ENCODE measurements at places on chromosomes 3 and 15.

- no peak for DNase-seq
These were observed 3.3 kb downstream of the MSL2 start for GRCh38 chr3:136192831-136193230.

DNA sequence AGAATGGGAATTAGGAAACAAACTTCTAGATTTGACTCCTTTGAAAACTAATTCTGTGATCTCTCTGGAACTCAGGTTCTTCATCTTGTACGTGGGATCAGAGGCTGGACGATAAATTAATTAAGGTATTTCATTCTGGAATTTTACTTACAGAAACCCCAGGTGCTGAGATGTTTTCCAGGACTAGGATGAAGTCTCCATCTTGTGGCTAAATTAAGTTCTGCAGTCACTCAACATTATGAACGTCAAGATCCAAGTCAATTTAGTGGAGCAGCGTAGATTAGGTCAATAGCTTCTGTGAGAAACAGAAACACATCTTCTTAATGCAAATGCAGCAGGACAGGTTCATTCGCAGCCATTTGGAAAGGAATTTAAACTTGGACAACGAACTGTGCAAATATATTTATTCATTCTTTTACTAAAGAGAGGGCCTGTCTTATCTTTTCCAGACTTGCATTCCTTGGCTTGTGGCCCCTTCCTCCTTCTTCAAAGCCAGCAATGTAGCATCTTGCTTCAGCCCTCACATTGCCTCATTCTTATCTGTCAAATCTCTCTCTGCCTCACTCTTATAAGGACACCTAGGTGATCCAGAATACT is 26.7 kb upstream of the TMC3 start:
- DNase-seq = peak; percentile 9

DNA sequence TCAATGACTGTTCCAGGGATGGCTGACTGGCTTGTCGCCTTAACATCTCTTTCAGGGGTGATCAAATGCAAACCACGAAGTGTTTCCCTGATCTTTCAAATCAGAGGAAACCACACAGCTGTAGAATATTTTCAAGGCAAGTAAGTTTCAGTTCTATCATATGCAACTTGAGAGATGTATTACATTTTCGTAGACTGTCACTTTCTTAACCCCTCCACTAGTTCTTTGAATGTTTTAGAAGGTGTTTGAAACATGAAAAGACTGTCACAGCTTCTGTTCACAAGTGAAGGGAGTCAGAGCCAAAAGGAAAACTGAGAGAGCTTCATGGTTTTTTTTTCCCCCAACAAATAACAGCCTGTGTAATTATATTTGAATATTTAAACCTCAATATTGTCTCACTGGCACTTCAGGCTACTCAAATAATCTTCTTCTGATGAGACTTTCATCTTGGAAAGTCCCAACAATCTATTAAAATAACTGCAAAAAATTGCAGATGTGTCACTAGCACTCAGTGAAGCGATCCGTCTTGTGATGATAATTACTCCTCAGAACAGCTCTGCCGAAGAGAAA is 25.9 kb upstream of the CAPN7 start:
- DNase-seq = peak; percentile 12

GRCh38 chr3:186502138-186502948 is 41.8 kb downstream of the CRYGS start:
- no peak for DNase-seq

DNA sequence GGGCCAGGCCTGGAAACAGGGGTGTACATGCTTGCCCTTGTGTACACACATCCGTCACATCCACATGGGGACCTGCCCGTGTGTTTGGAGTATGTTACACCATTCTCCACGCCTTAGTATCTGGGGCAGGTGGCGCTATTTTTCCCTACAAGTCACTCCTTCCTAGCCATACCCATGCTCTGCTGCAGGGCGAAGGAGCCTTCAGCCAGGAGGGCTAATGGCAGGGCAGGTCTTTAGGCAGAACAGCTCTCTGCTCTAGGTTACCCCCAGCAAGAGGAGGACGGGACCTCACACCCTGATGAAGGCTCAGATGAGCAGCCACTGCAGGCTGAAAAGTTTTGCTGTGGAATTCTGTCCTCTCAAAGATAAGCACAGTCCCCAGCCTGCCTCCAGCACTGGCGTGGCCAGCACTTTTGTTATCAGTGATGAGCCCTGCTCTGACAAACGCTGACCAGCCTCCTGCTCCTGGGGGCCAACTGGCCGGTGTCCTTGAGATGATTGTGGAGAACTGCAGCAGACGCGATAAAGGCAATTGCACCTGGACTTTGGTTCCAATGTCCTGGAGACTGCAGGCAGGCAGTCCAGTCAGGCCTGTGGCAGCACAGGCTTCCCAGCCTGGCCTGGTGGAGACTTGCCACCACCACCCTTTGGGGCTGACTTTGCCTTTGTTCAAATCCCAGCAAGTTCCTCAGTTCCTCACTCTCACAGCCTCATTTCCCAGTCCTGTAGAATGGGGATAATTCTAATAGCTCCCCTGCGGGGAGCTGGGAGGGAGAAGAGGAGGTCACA is 19.8 kb upstream of the PIGZ start:
- no peak for DNase-seq

DNA sequence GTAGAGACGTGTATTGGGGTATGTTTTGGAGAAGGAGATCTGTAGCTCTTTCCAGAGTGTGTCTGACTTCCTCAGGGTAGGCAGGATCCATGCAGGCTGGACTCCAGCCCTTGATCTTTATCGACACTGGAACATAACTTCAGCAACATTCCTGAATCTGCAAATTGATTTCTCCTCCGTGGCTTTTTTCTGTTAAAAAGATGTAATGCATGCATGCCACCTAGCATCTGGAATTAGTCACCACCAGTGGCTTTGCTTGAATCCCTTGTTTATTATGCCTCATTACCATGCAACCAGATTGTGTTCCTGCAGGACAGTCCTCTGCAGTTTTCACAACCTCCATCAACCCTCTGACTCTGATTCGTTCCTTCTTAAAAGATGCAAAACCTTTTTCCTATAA is 86.1 kb downstream of the CCNL1 start:
- DNase-seq = no peak

DNA sequence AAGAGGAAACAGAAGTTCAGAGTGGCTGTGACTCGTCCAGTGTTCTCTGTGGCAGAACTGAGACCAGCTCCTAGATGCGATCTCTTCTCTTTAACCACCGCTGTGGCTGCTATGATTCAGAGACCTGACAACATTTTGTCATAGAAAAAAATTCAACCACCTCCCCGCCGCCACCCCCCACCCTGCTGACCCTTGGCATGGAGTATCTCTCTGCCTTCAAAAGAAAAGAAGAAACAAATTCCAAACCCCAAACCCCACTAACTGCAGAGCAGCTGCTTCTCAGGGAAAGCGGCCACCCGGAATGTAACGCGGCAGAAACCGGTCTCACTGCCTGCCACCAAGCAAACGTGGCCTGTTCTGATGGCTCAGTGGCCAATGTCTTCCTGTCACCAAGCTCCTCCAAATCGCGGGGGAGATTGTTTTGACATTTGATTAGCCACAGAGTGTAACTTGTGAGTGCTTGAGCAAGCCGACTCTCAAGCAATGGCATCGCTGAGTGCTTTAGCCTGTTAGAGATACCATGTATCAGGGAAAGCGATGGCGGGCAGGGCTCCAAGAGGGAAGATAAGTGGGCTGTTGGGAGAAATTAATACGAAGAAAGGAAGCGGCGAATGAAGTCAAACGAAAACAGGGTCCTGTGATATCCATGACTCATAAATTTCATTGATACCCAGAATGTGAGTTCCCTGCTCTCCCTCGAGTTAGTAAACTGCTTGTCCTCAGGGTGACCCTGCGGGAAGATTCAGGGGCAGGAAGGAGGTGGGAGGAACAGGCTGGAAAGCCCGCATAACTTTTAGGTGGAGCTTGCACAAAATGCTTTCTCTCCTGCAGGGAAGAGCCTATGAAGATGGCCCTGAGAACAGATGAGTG is 44.8 kb upstream of the TLE3 start:
- DNase-seq = no peak

DNA sequence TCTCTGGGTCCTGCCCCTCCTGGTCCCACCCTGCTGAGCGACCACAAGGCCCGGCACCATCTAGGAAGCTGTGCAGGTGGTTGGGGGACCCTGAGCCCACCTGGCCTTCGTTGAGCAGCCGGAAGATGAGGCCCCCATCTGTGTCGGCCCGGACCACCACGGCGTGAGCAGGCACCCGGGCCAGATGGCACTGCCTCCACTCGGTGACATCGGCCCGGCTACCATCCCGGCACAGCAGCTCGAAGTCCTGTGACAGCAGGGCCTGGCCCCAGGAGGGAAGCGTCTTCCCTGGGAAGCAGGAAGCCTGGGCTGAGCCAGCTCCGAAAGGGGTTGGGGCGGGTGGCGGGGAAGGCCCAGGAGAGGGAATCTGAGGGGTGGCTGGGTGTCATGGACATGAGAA is 12.6 kb downstream of the MELTF start:
- no peak for DNase-seq

GRCh38 chr3:15207836-15208504 is 1.9 kb downstream of the CAPN7 start:
- DNase-seq = no peak

DNA sequence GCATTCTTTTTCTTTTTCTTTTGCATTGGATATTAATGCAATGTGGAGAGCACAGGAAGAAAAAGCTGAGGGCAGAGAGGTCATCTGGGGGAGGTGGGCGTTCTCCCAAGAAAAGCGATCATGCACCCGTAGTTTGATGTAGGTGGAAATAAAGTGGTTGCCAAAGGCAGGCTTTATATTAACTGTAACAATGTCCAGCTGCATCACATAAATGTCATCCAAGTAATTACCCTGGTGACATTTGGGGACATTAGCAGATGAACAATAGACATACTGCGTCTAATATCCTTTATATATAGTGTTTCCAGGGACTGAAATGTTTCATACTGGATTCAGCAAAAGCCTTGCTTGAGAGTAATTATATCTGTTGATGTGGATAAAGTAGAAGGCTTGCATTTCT is 135.5 kb downstream of the CNTN6 start:
- no peak for DNase-seq

- DNase-seq = no peak
These were observed 121.5 kb upstream of the TSC22D2 start for GRCh38 chr3:150286390-150287147.

DNA sequence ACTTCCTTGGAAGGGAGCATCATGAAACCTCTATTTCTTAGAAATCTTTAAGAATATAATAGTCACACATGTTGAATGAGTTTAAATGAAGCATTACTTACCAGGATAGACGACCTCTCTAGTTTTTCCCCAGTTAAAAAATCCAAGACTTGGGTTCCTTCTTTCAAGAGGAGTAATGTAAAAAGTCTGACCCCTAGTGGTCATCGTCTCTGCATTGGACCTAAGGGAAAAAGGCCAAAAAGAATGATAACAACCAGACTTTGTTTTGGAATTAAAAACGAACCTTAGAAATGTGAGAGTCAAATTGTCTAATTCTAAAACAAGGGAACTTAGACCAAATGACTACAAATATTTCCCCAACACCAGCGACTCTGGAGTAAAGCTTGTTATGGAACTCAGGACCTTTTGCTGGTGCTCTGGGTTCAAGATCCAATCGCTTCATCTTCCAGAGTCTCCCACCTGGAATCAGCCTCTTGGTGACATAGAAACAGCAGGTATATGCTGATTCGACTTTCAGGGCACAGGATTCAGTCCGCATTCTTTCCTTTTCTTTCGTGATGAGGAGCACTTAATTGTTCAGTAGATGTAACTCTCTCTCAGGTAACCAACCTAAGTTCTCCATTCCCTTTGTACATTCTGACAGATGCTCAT is 214.8 kb upstream of the TPRG1 start:
- DNase-seq = peak; percentile 36

DNA sequence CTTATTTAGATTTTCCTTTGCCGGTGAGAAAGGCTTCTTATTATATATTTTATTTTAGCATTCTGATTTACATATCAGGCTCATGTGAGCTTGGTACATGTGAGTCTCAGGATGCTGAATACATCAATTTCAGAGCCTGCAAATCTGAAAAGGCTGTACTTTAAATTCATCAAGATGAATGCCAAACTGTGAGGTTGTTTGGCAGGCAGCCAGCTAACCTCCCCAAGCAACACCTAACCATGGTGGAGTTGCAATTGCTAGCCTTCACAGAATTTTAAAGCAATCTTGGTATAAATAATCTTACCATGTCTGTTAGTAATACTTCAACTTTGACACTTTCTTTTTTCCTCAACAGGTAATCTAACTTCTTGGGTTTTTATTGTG is 252.5 kb downstream of the CDIN1 start:
- DNase-seq = no peak

- DNase-seq = no peak
These were observed 9.3 kb upstream of the PLXND1 start for GRCh38 chr3:129615751-129616281.

- no peak for DNase-seq
These were observed 63.4 kb downstream of the GRIP2 start for GRCh38 chr3:14476583-14477265.

GRCh38 chr15:101505610-101506337 is 16.3 kb upstream of the PCSK6 start:
- no peak for DNase-seq

DNA sequence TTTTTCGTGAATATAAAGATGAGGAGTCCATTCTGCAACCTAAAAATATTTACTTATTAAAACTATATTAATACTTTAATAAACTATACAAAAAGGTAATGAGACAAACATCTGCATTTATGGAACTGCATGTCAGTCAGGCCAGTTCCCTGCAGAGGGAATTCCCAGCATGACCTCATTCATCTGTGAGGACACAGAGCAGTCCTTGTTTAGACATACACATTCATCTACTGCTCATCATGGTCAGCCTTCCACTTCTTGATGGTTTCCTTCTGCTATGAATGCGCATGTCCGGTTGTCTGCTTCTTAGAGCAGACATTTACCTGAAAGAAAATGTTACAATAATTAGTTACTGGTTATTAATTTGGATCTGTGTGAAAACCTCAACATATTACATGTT is 3.3 kb upstream of the ACTR8 start:
- DNase-seq = no peak

GRCh38 chr15:41811432-41812195 is 16.3 kb upstream of the JMJD7 start:
- DNase-seq = peak; percentile 62

DNA sequence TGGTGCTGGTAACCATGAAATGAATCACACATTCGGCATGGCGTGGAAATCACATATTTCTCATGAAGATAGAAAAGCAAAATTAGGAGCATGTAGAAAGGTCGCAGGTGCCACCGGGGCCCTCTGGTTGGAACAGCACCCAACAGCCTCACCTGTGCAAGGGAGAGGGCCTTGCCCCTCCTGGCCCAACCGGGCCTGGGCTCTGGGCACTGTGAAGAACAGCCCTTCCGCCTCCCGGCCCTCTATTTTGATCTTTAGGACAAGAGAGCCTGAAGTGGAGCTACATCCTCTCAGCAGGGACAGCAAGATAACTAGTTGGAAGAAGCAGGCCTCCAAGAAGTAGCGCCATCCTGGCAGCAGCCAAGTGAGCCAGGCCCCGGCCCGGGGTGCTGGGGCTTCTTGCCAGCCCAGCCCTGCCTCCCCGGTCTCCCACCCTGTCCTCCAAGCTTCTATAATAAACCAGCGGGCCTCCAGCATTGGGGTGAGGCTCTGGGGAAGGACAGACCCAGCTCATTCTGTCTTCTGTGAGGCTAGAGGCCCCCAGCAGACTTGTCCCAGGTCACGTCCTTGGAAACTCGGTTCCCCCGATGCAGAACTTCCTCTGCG is 46.1 kb upstream of the FGD5 start:
- DNase-seq = no peak

Measured in DND-41 (cell line).